T-helper 17 cell (primary cell): ENCODE measurements at places on chromosomes 3 and 15. TPM values are rescaled to one million over a fixed set of nuclear protein-coding genes. Genes with fewer than 3 reads are reported as not detected.
A peak's percentile ranks its signal among the peaks of the same experiment; 100 is the strongest.

The SCAPER gene
- total RNA-seq, result 36.6 TPM

The APOD gene
- total RNA-seq, result not detected

DNA sequence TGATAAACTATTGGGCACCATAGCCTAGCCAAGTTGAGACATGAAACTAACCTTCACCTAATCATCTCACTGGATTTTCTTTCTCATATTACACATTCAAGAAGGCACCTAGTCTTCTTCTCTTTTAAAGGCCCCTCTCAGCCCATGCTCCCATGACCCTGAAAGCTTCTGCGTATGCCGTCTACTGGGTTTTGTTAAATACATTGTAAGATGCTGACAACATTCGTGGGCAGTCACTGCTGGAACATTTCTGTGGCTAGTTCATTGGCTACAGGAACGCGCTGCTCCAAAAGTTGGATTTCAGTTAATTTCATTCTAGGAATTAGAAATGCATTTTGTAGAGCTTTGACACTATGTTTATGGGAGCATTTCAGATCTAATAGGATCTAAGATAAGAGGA lies 52.3 kb upstream of the CHD2 start:
- H3K4me1 ChIP-seq, result peaks cover 31% of the 10 kb centered on the region
- no peaks in the 10 kb centered on the region for H3K27me3 ChIP-seq
- no peak overlapping the region for H3K27ac ChIP-seq
- no peak for DNase-seq

The PRRT3 gene
- total RNA-seq, result 5.8 TPM

The ALDH1L1 gene
- not detected for total RNA-seq

DNA sequence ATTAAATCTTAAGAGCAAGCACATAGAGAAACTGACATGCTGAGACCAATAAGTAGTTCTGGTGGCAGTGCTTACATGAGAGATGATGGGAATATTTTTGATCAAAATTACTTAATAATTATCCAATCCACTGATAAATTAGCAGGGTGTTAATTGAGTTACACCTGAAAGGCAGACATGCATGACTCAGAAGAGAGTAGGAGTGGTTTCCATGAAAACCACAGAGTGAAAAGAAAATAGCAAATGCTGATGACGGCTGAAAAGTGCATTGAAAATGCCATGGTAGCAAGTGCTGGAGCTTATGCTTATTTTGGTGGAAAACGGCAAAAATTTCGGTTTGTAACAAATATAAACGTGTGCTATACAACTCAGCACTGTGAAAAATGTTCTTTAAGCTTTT lies 267.8 kb upstream of the LRRN1 start:
- H3K27ac ChIP-seq, result no peak overlapping the region
- no peaks in the 10 kb centered on the region for H3K27me3 ChIP-seq
- no peak for DNase-seq
- H3K4me1 ChIP-seq, result no peaks in the 10 kb centered on the region
- no peak overlapping the region for H3K4me3 ChIP-seq

DNA sequence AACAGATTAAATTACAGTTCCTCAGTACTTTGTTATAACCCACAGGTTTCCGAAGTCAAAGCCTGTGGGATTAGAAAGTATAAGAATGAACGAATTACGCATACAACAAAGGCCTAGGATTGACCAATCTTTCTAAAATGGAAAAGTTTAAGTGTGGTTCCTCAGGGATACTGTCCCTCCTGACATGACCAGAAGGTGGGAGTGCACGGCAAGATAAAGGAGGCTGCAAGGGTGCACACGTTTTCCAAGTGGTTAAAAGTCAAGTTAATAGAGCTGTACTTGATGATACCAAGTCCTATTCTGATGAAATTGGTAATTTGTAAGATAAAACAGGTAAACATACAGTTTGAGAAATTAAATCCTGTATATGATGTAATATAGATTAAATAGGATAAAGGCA lies 96.2 kb downstream of the ALDH1A2 start:
- no peak for DNase-seq
- H3K27me3 ChIP-seq, result peaks cover 31% of the 10 kb centered on the region
- no peaks in the 10 kb centered on the region for H3K36me3 ChIP-seq
- no peaks in the 10 kb centered on the region for H3K4me1 ChIP-seq
- H3K4me3 ChIP-seq, result no peak overlapping the region

DNA sequence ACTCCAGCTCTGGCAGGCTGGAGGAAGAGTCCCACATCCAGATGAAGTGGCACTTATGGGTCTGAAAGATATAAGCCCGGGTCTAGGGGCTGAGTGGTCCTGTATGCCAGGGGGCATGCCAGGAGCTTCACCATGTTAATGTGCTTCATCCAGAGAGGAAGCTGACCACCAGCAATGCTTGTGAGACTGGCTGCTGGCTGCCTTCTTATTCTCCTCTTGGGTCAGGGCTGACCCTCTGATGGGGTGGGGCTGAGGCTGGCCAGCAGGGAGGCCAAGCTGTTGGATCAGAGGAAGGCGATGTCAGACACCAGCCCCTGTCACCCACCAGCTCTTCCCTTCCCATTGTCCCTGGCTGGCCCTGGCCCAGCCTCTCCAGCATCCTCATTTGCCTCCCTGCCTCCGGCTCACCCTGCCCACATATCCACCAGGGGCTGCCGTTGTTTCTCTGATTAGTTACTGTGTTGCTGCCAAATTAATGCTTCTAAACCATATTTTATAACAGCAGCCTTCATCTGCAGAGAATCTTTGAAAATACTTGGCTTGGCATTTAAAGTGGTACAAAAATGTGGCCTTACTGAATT lies 20.4 kb upstream of the PSTPIP1 start:
- no peaks in the 10 kb centered on the region for H3K36me3 ChIP-seq
- no peak overlapping the region for H3K4me3 ChIP-seq
- H3K27me3 ChIP-seq, result no peaks in the 10 kb centered on the region
- no peak for DNase-seq
- H3K27ac ChIP-seq, result no peak overlapping the region

GRCh38 chr3:65548848-65549625 lies 489.7 kb downstream of the MAGI1 start:
- no peak overlapping the region for H3K27ac ChIP-seq
- H3K4me1 ChIP-seq, result peaks cover 2% of the 10 kb centered on the region
- H3K27me3 ChIP-seq, result peaks cover 12% of the 10 kb centered on the region
- no peaks in the 10 kb centered on the region for H3K36me3 ChIP-seq
- DNase-seq, result no peak

The PP2D1 gene
- not detected for total RNA-seq

DNA sequence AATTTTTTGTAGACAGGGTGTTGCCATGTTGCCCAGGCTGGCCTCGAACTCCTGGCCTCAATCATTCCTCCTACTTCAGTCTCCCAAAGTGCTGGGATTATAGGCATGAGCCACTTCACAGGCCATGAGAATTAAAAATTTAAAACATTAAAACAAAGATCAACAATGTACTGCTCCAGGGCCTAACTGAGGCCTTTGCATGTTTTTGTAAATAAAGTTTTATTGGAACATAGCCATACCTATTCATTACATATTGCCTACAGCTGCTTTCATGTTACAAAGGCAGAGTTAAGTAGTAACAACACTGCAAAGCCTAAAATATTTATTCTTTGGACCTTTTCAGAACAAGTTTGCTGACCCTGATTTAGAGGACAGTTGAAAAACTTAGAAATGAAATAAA lies 9.6 kb downstream of the VPS39 start:
- H3K27ac ChIP-seq, result no peak overlapping the region
- peaks cover 9% of the 10 kb centered on the region for H3K4me1 ChIP-seq
- H3K4me3 ChIP-seq, result no peak overlapping the region
- H3K27me3 ChIP-seq, result no peaks in the 10 kb centered on the region

- no peak for DNase-seq
- no peaks in the 10 kb centered on the region for H3K27me3 ChIP-seq
- H3K27ac ChIP-seq, result peak overlapping the region; percentile 99
- peak overlapping the region; percentile 98 for H3K4me3 ChIP-seq
Observed at GRCh38 chr3:63968612-63969350, 54.5 kb downstream of the PSMD6 start.

- H3K36me3 ChIP-seq, result peaks cover 13% of the 10 kb centered on the region
- H3K4me3 ChIP-seq, result no peak overlapping the region
- DNase-seq, result no peak
- no peaks in the 10 kb centered on the region for H3K27me3 ChIP-seq
- H3K4me1 ChIP-seq, result peaks cover 4% of the 10 kb centered on the region
- H3K27ac ChIP-seq, result no peak overlapping the region
Observed at GRCh38 chr15:63060699-63061098, 18.2 kb downstream of the TPM1 start.

DNA sequence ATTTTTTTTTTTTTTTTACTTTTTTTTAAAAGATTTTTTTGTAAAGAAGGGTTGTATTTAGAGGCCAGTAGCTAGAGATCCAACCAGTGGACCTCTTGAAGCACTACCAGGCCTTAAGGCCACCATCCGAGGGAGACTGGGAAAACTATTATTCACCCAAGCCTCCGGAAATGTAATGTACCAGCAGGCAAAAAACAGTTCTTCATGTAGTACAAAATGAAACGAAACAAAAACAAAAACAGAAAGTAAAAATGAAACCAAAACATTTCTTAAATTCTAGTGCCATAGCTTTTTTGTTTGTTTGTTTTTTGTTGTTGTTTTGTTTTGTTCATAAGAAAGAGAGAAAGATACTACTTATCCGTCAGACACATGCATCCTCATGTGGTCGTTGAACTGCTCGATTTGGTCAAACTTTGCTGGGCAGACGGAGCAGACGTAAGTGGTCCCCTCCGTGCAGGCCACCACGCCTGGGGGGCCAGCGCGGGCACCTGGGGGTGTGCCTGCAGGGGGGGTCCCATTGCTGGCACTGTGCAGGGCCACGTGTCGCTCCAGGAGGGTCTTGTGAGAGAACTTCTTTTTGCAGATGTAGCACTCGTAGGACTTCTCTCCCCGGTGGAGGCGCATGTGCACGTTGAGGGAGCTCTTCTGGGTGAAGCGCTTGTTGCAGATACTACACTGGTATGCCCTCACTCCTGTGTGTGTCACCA lies 45.0 kb downstream of the TIGIT start:
- DNase-seq, result no peak
- peaks cover 23% of the 10 kb centered on the region for H3K4me1 ChIP-seq
- peak overlapping the region; percentile 51 for H3K27ac ChIP-seq
- no peaks in the 10 kb centered on the region for H3K27me3 ChIP-seq
- peak overlapping the region; percentile 22 for H3K4me3 ChIP-seq

GRCh38 chr3:185421577-185422232 lies 58.8 kb downstream of the MAP3K13 start:
- no peak for DNase-seq
- no peak overlapping the region for H3K27ac ChIP-seq
- H3K4me1 ChIP-seq, result peaks cover 5% of the 10 kb centered on the region
- H3K27me3 ChIP-seq, result peaks cover 28% of the 10 kb centered on the region
- no peaks in the 10 kb centered on the region for H3K36me3 ChIP-seq

DNA sequence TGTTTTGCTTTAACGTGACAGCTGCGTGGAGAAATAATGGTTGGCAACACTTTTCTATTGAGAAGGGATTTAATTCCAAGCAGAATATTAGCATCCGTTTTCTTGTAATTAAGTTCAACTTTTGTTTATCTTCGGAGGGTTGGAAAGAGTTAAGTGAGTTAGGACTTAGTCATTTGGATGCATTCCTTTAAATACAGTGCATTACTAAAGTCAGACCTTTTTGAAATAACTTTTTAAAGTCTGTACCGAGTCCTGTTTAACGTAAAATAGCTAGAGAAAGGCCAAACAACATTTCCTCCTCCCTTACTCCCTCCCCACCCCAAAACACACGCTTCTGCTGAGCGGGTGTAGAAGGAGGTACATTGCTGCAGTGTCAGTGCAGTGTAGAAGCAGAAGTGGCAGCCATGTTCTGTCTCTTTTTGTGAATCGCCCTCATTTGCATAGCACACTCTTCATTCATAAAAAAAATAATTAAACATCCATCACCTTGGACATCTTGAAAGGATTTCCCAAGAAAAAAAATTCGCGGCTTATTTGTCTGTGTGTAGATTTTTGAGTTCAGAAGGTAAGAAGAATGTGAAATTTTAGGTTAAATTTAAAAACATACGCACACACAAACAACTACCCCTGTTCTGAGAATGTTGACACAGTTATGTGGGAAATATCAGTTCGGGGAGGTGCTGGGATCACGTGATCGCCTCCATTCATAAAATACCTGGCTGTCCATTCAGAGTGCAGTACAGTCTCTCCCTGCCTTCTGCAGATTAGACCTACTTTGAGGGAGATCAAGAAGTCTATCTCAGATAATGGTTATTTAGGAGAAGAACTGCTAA lies 1.6 kb downstream of the SPRED1 start:
- peak overlapping the region; percentile 93 for H3K4me3 ChIP-seq
- H3K4me1 ChIP-seq, result peaks cover 22% of the 10 kb centered on the region
- H3K27me3 ChIP-seq, result peaks cover 19% of the 10 kb centered on the region
- H3K36me3 ChIP-seq, result no peaks in the 10 kb centered on the region
- no peak for DNase-seq
- H3K27ac ChIP-seq, result no peak overlapping the region
